Hepatocyte (in vitro differentiated cells): ENCODE measurements at places on chromosomes 11 and 22.

DNA sequence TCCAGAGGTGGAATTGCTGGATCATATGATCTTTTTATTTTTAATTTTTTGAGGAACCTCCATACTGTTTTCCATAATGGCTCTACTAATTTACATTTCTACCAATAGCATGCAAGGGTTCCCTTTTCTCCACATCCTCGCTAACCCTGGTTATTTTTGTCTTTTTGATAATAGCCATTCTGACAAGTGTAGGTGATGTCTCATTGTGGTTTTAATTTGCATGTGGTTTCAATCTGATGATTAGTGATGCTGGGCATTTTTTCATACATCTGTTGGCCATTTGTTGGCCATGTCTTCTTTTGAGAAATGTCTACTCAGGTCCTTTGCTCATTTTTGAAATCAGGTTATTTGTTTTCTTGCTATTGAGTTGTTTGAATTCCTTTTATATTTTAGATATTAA, 15.4 kb upstream of the OR4D5 start:
- DNase-seq: no peak

DNA sequence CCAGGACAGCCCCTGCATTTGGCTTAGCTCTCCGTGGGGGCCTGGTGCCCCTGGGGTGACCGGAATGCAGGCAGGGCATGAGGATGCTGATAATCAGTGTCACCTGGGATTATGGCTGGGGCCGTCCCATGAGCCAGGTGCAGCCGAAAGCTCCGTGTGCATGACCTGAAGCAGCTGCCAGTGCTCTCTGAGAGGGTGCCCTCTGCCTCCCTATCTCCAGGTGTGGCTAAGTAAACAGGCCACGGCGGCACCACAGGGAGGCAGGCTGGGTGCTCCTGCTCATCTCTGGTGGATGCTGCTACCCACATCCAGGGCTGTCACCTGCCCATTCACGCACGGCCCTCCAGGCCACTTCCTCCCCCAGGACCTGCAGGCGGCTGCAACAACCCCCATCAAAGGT, 29.8 kb downstream of the DUSP8 start:
- no peak for DNase-seq

DNA sequence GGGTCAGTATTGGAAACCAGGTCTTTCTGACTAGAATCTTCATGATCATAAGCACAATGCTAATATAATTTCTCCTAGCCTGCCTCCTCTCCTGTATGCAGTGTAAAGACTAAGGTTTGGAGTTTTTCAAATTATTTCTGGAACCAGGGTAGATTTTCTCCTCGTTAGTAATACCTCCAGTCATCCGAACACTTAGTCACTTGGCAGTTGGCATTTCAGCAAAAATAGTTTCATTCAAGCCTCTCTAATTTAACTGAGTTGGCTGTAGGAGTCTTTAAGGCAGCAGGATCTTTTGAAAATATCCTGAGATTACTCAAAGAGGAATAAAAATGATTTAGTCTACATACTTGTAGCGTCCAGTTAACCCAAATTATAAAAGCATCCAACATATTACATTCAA, 6.3 kb downstream of the TYR start:
- no peak for DNase-seq

DNA sequence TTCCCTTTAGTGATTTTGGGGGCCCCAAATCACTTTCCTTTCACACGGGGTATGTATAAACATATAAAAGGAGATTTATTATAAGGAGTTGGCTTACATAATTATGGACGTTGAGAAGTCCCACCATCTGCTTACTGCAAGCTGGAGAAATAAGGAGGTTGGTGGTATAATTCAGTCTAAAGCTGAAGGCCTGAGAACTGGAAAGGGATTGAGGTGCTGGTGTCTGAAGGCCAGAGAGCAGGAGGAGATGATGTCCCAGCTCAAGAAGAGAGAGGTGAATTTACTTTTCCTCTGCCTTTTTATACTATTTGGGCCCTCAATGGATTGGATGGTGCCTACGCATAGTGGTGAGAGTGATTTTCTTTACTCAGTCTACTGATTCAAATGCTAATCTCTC, 1.3 kb upstream of the ZNF202 start:
- DNase-seq: no peak

DNA sequence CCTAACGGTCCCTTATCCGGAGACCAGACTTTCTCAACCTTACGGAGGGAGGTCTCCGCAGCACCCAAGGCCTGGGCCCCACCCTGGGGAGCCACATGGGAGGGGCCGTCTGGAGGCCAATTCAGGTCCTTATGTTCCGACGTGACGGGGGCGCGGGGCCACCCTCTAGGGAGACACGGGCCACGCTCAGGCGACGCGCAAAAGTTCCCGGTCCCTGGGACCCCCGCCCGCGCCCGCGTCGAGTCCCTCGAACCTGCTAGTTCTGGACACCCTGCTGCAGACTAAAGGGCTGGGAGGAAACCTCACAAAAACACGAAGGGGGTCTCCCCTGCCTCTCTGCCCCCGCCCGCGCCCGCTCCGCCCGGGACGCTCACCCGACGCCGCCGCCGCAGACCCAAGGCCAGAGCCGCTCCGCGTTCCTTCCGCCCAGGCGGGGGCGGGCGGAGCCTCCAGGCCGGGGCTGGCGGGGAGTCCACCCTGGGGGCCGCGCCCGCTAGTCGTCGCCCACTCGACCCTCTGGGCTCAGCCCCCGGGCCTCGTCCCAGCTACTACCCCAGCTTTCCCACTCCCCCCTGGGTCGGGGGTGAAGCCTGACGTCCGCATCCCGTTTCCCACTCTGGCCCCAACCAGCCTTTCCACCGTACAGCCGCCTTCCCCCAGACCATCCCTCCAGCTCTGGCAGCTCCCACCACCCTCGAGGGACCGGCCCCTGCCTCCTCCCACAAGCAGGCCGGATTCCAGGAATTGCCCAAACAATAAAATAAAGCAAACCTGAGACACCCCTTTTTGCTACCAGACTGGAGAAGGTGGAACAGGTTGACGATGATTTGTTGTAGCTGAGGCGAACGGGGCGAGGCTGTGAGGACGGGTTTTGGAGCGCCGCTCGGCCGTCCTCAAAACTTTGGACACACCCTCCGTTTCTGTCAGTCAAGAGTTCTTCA, 2.7 kb downstream of the RNH1 start:
- DNase-seq: peak; percentile 5
